ENCODE measurements at places on chromosomes 6 and 20.

DNA sequence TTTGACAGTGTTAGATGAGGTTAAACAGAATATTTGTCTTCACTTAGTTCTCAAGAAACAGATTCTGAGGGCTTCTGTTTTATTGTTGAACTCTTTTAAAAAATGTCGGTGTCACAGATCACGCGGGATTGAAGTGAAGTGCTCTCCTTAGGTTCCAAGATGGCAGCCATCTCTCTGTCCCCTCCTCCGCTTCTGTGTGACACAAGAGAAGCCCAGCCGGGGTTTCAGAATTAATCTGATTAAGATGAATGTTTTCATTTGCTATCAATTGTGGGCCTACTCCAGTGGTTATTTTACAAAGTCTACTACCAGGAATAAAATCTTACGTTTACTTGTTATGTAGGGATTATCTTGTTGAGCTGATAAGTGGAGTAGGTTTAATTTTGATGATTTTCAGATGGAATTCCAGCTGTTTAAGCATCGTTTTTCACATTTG, 10.9 kb downstream of the HIVEP1 start:
- no peak overlapping the region for H3K4me3 ChIP-seq
- DNase-seq: no peak
- H3K36me3 ChIP-seq: peaks cover 8% of the 10 kb centered on the region
- H3K27ac ChIP-seq: no peak overlapping the region
- no peaks in the 10 kb centered on the region for H3K27me3 ChIP-seq

DNA sequence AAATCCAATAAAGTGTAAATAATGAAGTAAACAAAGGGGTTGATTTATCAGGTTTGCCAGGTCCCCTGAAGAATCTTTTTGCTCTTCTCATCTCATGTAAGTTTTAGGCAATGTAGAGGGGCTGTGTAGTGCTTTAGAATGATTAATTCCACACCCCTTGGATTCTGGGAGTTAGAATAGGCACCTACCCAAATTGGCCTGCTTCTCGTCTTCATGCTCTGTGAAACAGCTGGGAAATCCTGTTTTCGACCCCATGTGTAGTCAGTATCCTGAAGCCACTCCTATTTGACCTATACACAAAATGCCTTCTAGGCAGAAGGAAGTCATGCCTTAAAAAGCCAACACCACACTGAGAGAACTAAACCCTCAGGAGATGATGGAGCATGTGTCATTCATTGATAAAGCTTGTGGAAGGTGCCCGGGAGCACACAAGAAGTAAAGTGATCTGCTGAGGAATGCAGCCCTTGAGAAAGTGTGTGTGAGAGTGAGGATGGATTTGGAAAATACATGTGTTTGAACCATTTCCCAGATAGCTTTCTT, 170.9 kb downstream of the KLHL32 start:
- no peak overlapping the region for H3K4me3 ChIP-seq
- no peaks in the 10 kb centered on the region for H3K4me1 ChIP-seq
- H3K27ac ChIP-seq: no peak overlapping the region
- H3K36me3 ChIP-seq: peaks cover 1% of the 10 kb centered on the region

- no peak overlapping the region for H3K4me3 ChIP-seq
- H3K27me3 ChIP-seq: no peaks in the 10 kb centered on the region
These were observed 122.3 kb downstream of the B3GAT2 start for GRCh38 chr6:70834520-70834919.

GRCh38 chr20:16095226-16095625, 478.0 kb downstream of the KIF16B start:
- no peak overlapping the region for H3K27ac ChIP-seq
- no peaks in the 10 kb centered on the region for H3K36me3 ChIP-seq
- no peaks in the 10 kb centered on the region for H3K27me3 ChIP-seq
- no peak overlapping the region for H3K4me3 ChIP-seq
- H3K4me1 ChIP-seq: no peaks in the 10 kb centered on the region

DNA sequence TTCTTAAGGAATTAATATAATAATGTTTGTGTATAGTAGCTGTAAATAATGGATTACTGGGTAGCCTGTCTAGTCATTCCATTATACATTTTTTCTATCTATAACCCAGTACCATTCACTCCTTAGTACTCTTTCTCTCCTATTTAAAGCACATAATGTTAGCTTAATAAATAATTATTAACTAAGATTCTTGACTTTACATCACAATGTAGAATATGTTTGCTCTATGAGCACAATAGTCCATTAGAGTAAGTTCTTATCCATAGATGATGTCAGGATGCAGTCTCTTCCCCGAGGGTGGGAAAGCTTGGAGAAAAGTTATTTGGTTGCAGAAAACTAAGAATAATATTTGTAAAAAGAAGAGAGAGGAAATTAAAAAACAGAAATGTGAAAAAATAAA, 226.4 kb upstream of the EYS start:
- H3K27me3 ChIP-seq: no peaks in the 10 kb centered on the region
- no peaks in the 10 kb centered on the region for H3K4me1 ChIP-seq
- no peaks in the 10 kb centered on the region for H3K36me3 ChIP-seq

- H3K4me3 ChIP-seq: no peak overlapping the region
- H3K4me1 ChIP-seq: peaks cover 69% of the 10 kb centered on the region
- H3K27ac ChIP-seq: peak overlapping the region; percentile 98
- peaks cover 58% of the 10 kb centered on the region for H3K36me3 ChIP-seq
- no peaks in the 10 kb centered on the region for H3K27me3 ChIP-seq
These were observed 122.4 kb downstream of the NFATC2 start for GRCh38 chr20:51420111-51420510.

- H3K36me3 ChIP-seq: peaks cover 34% of the 10 kb centered on the region
- peak overlapping the region; percentile 82 for H3K4me3 ChIP-seq
- DNase-seq: no peak
- no peaks in the 10 kb centered on the region for H3K27me3 ChIP-seq
- H3K27ac ChIP-seq: no peak overlapping the region
- peaks cover 13% of the 10 kb centered on the region for H3K4me1 ChIP-seq
These were observed 529 bp downstream of the UBE2C start for GRCh38 chr20:45813006-45813340.
